ENCODE measurements at places on chromosomes 5 and 9.

GRCh38 chr5:67089200-67089725 is 107.3 kb downstream of the CD180 start:
- DNase-seq, result no peak

DNA sequence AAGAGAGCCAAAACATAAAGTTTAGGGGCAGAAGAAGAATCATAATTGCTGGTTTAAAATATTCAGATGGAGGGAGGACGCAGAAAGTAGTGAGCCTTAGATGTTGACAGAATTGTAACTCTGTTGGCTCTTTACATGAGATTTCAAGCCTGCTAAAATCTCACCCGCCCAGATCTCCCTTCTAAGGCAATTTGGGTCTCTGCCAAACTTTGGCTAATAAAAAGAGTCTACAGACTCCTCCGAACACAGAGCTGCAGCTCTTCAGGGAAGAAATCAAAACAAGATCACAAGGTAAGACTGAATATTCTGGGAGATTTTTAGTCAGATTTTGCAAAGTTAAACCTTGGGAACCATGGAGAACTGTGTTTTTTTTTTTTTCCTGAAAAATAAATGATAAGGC is at the start of gene IL33:
Gene IL33, plus strand, starts transcription at position 246 of the 400 bp plus-strand sequence. CDS start 25,888 bp downstream, outside the sequence.
- no peak for DNase-seq

DNA sequence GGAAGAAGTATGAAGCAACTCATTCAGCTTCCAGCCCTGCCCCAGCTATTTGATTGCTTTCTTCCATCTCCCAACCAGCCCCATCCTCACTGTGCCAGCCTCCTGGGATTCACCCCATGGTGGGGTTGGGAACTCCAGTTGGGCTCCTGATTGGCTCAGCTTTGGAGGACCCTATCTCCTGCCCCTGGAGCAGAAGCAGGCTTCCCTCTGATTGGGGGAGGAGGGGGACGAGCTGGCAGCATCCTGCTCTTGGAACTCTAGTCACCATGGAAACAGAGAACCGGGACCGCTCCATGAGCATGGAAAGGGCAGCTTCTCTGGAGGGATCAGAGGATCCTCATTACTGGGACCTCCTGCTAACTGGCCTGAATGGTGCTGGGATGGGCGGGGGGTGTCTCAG is 2.6 kb downstream of the SLC6A7 start:
- no peak for DNase-seq

DNA sequence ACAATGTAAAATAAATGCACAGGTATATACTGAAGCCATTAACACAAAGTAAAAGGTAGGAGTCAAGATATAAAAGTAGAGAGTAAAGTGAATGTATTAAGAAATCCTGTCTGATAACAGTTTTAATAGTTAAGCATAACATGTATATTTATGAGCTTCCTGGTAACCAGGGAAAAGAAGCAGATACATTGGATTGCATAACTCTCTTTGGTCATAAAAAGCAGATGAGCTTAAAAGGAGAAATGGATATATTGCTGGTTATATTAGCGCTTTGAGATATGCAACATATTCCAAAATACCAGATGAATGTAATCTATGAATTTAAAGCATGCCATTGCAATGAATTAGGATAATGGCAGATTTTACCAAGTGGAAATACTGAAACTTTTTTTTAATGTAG is 6.2 kb upstream of the TNFSF8 start:
- no peak for DNase-seq

- DNase-seq, result no peak
Observed at GRCh38 chr5:76450054-76450453, 47.0 kb downstream of the IQGAP2 start.

- no peak for DNase-seq
Observed at GRCh38 chr5:6950860-6951259, 237.6 kb downstream of the TENT4A start.

DNA sequence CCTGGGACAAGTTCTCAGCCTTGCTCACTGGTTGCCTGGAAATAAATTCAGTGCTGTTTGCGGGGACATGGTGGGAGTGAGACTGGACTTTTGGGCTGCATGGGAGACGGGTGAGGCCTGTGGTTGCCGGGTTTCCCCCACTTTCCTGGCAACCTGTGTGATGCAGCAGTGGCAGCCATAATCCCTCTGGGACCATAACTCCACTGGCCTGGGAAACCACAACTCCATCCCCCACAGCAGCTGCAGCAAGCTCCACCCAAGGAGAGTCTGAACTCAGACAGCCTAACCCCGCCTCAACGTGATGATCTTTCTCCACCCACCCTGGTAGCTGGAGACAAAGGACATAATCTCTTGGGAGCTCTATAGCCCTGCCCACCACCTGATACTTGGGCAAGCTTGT is 349.9 kb downstream of the PIK3R1 start:
- DNase-seq, result no peak

DNA sequence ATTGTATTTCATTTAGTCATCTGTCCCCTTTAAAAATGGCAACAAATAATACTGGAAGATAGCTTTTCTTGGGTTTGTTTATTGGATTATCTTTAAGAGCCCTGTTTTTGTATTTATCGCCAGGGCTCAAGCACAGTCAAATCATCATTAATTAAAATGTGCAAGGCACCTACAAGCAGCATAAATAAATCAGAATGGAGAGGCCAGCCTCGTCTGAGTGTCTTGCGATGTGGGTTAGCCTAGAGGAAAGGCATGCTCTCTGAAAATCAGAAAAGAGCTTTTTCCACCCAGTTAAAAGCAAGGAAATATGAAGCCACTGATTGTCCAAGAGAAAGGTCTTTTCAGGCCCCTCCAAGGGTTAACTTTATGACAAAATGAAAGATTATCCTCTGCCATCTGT is 31.8 kb downstream of the ZFAND5 start:
- DNase-seq, result no peak

- no peak for DNase-seq
Observed at GRCh38 chr5:45037927-45038326, 229.2 kb downstream of the MRPS30 start.

DNA sequence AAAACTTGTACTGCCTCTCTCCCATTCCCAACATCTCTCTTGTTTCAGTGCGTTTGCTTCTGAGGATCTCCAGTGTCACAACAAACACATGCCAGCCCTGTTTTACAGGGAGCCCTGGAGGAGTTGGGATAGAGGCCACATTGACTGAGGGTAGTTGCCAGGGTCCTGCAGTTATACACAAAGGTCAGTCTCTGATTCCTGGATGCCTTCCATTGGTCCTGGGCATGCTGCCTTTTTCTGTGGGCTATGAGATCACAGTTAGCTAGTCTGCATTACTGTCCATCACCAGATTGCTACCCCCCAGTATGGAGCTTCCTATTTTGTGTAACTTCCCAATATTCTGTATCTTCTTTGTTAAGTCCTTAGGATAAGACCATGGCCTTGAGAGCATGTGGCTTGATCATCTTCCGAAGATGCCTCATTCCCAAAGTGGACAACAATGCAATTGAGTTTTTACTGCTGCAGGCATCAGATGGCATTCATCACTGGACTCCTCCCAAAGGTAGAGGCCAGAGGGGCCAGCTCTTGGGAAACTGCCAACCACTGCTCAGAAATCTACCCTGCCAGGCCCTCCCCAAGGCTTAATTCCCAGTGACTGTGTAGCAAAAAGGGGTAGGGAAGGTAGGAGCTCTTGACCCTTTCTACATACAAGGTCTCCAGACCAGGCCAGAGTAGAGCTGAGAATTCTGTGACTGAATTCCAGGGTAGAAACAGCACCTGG is 9.5 kb downstream of the NUDT2 start:
- no peak for DNase-seq

Measured in NCI-H1417 treated with DMSO at 0.1 percent for 48 hours (cell line).